NCI-H226 (cell line): ENCODE measurements at places on chromosomes 6 and 20.
A peak's percentile ranks its signal among the peaks of the same experiment; 100 is the strongest.

GRCh38 chr20:23399568-23400241 is 21.6 kb downstream of the NAPB start:
- peak; percentile 69 for DNase-seq

- no peak for DNase-seq
Observed at GRCh38 chr6:170374571-170375444, 68.2 kb downstream of the FAM120B start.

- DNase-seq, result no peak
Observed at GRCh38 chr20:25356271-25356933, 34.2 kb downstream of the ABHD12 start.

- no peak for DNase-seq
Observed at GRCh38 chr6:57423468-57423867, 106.0 kb downstream of the PRIM2 start.

- DNase-seq, result no peak
Observed at GRCh38 chr6:159455700-159456274, 237.3 kb downstream of the SOD2 start.

DNA sequence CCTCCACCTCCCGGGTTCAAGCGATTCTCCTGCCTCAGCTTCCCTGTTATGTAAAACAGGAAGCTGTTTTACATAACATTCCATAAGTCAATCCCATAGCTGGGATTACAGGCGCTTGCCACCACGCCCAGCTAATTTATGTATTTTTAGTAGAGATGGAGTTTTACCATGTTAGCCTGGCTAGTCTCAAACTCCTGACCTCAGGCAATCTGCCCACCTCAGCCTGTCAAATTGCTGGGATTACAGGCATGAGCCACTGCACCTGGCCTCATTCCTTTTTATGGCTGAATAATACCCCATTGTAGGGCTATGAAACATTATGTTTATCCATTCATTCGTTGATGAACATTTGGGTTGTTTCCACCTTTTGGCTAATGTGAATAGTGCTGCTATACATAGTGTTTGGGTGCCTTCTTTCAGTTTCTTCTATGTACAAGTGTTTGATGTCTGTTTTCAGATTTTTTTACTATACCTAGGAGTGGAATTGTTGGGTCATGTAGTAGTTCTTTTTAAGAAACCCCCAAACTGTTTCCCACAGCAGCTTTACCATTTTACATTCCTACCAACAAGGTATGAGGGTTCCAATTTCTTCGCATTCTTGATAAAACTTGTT is 138.7 kb upstream of the COL21A1 start:
- DNase-seq, result no peak

- no peak for DNase-seq
Observed at GRCh38 chr6:168171673-168172353, 92.8 kb upstream of the FRMD1 start.

DNA sequence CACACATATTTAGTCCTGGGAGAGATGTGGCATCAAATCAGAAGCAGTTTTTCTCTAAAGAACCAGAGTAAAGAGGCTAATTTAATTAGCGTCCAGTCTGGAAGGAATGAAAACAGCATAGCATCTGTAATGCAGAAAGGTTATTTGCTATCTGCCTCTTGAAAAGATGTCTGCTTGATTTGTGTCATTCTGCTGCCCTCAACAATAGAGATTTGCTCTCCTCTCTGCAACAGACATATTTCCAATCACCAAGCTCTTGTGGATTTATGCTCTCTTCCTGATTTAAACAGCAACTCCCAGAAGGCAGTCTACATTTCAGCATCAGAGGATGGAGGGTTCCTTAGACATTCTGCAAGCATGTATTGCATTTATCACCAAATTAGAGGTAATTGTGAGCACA is 53.5 kb upstream of the AKAP12 start:
- no peak for DNase-seq

- DNase-seq, result no peak
Observed at GRCh38 chr6:2760882-2761842, 4.0 kb upstream of the WRNIP1 start.

GRCh38 chr6:12008366-12009179 is 3.5 kb upstream of the HIVEP1 start:
- peak; percentile 48 for DNase-seq

DNA sequence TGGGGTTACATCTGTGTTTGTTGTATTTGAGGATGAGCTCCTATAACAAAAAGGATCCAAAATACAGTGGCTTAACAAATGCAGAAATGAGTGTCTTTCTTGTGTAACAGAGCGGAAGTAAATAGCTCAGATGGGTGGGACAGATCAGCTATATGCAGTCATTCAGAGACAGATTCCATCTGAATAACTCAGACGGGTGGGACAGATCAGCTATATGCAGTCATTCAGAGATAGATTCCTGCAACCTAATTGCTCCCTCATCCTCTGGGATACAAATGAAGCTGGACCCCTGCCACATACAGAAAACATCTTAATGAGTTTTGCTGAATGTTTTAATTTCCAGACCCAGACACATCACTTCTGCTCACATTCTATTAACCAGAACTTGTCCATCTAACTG is 332.3 kb downstream of the BCKDHB start:
- peak; percentile 78 for DNase-seq

- no peak for DNase-seq
Observed at GRCh38 chr6:37319856-37320480, 33.8 kb upstream of the RNF8 start.

- no peak for DNase-seq
Observed at GRCh38 chr6:51027283-51028065, 208.8 kb downstream of the TFAP2B start.

GRCh38 chr20:19588241-19588640 is 169.8 kb upstream of the RIN2 start:
- no peak for DNase-seq

GRCh38 chr20:52242237-52243230 is 51.0 kb upstream of the ZFP64 start:
- DNase-seq, result no peak

DNA sequence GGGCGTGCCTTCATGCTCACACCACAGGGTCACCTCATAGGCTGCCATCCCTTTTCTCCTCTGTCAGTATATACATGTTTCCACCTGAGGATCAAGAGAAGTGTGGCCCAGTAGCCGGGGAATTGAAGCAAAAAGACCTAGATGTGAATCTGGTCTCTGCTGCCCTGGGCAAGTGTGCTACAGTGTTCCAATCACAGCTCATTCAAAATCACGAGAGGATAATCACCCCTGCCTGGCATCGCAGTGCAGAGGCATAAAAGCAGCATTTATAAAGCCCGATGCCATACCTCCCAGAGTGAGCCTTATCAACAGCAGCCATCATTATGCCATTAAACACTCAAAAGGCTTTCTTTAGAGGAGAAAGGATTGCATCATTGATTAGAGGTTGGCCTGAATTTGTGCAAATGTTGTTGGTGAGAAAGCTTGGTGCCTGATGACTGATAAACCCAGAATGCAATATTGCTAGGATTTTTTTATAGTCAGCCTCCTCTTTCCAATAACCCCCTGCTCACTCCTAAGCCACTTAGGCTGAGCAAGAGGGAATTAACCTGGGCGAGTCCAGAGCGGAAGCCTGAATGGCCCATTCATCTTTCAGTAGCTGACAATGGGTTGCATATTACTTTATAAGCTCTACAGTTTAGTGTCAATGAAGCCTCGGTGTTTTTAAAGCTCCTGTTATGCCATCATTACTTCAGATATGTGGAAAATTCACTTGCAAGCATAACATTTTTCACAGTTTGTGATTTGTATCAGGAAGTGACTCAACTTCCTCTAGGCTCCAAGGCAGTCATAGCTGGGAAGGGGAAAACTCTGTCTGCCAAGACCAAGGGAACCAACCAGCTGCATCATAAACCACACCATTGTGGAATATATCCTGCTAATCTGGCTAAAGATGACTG is 92.5 kb upstream of the NXT1 start:
- DNase-seq, result peak; percentile 83

DNA sequence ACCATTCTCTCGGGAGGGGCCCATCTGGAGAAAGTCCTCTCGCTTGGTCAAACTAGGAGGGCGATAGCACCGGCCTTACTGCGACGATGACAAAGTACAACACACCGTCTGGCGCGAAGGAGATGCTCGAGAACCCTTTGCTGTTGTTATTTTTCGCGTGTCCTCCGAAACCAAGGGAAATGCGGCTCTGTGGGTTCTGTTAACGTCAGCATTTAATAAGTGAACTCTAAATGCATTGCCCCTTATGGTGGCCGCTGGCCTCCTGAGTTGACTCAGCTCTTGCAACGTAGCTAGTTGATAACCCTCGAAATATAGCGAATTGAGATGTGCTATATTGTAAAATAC is 577 bp upstream of the SCAND1 start:
- DNase-seq, result no peak

DNA sequence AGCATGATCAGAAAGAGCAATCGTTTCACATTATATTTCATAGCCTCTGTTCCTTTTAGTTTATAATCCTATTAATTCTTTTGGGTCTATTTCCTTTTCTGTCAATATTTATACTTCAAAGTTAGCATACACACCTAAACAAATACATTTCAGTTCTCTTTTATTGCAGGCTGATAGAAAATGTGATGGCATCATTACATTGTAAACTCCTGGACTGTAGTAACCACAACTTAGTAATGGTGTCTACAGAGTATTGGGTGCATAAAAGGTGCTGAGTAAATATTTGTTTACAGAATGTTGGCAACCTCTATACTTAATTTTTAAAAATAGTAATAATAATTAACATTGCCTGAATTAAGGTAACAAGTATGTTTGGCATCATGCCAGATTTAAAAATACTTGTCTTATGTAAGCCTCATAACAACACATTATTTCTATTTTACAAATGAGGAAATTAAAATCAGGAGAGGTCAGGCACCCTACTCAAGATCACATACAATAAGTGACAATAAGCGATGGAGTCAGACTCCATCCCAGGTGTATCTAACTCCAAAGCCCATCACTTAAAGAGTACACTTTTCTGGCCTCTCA is 195.0 kb downstream of the UBE3D start:
- no peak for DNase-seq

DNA sequence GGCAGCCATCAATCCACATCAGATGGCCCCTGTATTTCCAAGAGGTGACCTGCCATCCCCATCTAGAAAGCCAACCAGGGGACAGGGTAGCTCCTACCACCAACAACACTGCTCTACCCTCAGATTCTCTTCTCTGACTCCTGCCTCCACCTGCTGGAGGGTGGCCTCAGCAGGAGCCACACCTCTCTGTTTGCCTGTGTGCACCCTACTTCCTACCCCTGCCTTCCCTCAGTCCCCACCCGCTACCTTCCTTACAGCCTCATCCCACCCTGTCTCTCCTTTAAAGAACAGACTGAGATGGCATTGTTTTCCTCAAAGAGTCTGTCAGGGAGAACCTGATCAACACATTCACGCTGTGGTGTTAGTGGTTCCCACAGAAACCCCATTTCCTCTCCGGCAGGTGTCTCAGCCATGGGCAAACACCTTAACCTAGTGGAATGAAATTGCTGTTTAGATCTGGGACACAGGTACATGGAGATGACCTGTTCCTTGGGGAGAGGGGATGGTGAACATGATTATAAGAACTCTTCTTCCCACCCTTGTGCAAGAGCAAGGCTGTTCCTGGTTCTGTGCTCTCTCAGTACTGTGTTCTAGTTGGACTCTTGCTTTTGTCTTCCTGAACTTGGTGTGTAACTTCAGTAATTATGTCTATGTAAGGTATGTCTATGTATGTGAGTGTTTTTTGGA is 1.8 kb downstream of the ENTPD6 start:
- DNase-seq, result no peak

GRCh38 chr6:57013521-57013926 is 33.0 kb upstream of the KIAA1586 start:
- peak; percentile 68 for DNase-seq

DNA sequence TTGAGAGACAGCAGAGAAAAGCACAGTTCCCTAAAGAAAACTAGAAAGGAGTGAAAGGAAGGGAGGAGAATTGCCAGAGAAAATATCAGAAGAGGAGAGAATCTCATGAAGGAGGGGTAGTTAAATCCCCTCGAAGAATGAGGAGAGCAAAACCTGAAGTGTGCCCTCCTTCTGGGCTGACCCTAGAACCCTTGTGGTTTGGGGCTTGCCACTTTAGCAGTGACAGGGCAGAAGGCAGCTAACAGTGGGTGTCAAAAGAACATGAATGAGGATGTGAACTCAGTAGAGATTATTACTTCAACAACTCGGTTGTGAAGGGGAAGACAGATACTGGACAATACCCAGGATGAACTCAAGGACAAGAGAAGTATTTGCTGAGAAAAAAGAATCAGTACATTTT is 73.6 kb downstream of the RALGAPA2 start:
- no peak for DNase-seq

GRCh38 chr6:144330017-144330987 is 45.2 kb downstream of the UTRN start:
- no peak for DNase-seq

- no peak for DNase-seq
Observed at GRCh38 chr20:1154691-1155090, 30.1 kb downstream of the TMEM74B start.

- no peak for DNase-seq
Observed at GRCh38 chr6:156686301-156686994, 90.7 kb upstream of the ARID1B start.

GRCh38 chr6:116557893-116558292 is 4.3 kb downstream of the CALHM4 start:
- DNase-seq, result peak; percentile 98

GRCh38 chr6:56292505-56293181 is 45.3 kb upstream of the COL21A1 start:
- DNase-seq, result peak; percentile 43

GRCh38 chr6:45724511-45724910 is 291.1 kb downstream of the CLIC5 start:
- peak; percentile 69 for DNase-seq

- DNase-seq, result no peak
Observed at GRCh38 chr6:133705066-133705465, 183.8 kb upstream of the TCF21 start.

GRCh38 chr20:37360391-37361115 is 14.6 kb downstream of the SRC start:
- no peak for DNase-seq

GRCh38 chr6:133707456-133707855 is 181.5 kb upstream of the TCF21 start:
- peak; percentile 90 for DNase-seq

GRCh38 chr6:131400779-131401496 is 172.1 kb upstream of the ARG1 start:
- no peak for DNase-seq

- no peak for DNase-seq
Observed at GRCh38 chr20:18421608-18422007, 45.2 kb downstream of the DZANK1 start.

GRCh38 chr6:112622036-112622435 is 274.9 kb downstream of the RFPL4B start:
- no peak for DNase-seq

GRCh38 chr6:132219901-132220300 is 181.4 kb downstream of the MOXD1 start:
- no peak for DNase-seq

DNA sequence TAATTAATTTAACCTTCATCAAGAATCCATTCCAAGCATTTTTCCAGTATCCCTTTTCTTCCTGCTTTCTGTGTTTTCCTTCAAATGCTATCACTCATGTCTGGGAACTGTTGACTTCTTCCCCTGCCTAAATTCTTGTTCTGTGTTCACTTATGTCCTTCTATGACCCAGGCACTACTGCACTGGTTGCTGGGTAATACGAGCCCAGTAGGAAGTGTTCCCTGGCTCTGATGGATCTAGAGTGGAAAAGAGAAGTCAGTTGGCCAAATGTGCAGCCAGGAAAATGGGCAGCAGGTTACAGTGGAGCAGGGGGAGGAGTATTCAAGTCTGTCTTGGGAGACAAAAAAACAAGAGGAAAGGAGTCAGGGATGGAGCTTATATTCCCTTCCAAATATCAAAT is 7.1 kb downstream of the OVOL2 start:
- no peak for DNase-seq
